ENCODE measurements at places on chromosomes 7 and 10.

GRCh38 chr7:7315851-7316250 is 133.5 kb downstream of the C1GALT1 start:
- no peak for DNase-seq

DNA sequence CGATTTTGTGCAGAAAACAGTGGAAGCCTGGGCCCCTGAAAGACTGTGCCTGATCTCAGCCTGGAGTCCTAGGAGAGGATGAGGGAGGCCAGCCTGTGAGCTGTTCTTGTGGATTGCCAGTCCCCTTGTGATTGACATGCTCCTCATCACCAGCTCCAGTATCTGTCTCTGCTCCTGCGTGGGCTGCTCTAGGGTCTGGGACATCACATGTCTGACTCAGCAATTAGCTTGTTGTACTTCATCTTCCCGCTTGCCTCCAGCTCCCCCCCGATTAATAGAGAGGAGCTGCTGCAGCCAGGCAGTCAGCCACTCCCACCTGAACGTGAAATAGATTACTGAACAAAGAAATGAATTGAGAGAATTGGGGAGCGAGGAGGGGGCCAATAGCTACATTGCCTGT is 99.6 kb upstream of the TBX20 start:
- no peak for DNase-seq

GRCh38 chr7:73304071-73304470 is 4.6 kb downstream of the NSUN5 start:
- no peak for DNase-seq

- no peak for DNase-seq
Observed at GRCh38 chr10:80281784-80282765, 7.4 kb downstream of the MAT1A start.

DNA sequence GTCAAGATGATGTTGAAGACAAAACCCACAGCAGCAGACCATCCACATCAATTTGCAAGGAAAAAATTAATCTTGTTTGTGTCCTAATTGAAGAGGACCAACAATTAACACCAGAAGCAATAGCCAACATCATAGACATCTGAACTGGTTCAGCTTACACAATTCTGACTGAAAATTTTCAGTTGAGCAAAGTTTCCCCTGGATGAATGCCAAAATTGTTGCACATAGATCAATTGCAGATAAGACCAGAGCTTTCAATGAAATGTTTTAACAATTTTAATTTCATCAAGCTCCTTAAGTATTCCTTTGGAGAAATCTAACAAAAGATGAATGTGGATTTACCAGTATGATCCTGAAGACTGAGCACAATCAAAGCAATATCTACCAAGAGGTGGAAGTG is 168.6 kb downstream of the CTNNA3 start:
- DNase-seq: no peak

DNA sequence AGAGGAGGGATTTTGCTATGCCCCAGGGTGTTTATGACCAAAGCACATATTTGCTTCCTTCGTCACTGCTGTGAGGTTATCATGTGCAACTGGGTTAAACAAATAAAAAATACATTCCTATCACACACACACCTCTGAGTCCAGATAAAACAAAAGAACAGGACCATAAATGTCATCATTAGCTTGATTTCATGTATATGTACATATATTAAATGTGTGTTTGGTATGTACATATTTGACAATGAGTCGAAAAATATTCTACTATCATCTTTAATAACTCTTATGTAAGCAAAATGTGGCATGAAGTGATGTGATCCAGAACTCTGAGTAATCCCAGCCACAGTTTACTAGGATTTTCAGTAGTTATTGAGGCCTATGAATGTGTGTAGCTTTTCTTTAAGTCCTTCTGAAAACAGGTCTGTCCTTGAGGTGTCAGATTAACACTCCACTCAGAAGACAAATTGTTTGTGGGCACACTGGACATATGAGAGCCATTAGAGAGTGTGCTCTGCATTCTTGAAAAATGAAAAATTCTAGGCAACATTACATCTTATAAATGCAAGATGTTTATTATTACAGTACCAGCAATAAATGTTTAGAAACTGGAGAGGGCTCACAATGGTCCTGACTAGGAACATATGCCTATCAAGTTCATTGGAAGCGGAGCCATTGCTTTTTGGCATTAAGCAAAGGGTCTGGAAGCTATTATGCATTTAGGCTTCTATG is 335.1 kb upstream of the SEMA3A start:
- peak; percentile 59 for DNase-seq

GRCh38 chr10:132538790-132539421 is 1.3 kb downstream of the INPP5A start:
- no peak for DNase-seq

Data from HCEC 1CT (cell line).